Upper lobe of left lung (tissue), 6 donors: ENCODE measurements at places on chromosomes 5 and 9. TPM values are rescaled to one million over a fixed set of nuclear protein-coding genes. Genes with fewer than 3 reads are reported as not detected.

The ENTPD8 gene
- 0.15 TPM for total RNA-seq

DNA sequence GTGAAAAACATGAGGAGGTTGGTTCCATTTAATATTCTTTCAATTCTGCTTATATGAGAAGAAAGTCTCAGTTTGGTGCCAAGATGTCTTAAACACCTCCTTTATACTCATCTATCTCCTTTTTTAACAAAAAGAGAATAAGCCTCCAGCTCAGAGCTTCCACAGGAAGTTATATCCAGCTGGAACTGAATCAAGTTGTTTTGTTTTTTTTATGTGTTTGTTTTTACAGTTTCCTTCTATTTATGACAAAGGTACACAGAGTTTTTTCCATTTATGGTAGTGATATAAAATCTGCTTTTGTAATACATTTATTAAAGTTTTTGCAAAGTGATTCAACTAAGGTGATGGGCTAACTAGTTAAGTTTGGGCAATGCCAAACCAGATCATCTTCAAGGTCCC lies 10.4 kb downstream of the SPARC start:
- peaks cover 11% of the 10 kb centered on the region for H3K36me3 ChIP-seq
- no peak overlapping the region for H3K4me3 ChIP-seq
- H3K27me3 ChIP-seq: no peaks in the 10 kb centered on the region
- no peak for DNase-seq

- H3K27me3 ChIP-seq: no peaks in the 10 kb centered on the region
- H3K36me3 ChIP-seq: no peaks in the 10 kb centered on the region
- DNase-seq: no peak
- no peak overlapping the region for H3K27ac ChIP-seq
- no peak overlapping the region for H3K4me3 ChIP-seq
These were observed 506.9 kb downstream of the LRRC70 start for GRCh38 chr5:63085561-63085960.

DNA sequence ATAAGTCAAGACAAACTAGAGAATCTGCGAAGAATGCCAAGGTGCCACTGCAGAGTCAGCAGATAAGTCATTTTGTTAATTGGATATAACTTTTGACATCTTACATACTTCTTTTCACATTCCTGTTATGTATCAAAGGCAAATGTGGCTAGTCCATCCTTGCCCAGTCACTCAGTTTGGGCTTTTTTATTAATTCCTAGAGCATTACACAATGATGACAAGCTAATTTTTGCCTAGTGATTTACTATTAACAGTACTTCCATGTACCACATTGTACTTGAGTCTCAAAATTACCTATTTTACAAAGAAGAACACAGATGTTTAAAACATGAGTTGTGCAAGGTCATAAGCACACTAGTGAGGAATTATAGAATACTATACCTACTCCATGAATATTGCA lies 680.8 kb downstream of the DNAH5 start:
- H3K36me3 ChIP-seq: no peaks in the 10 kb centered on the region
- no peaks in the 10 kb centered on the region for H3K4me1 ChIP-seq
- DNase-seq: no peak
- H3K4me3 ChIP-seq: no peak overlapping the region
- H3K27ac ChIP-seq: no peak overlapping the region

DNA sequence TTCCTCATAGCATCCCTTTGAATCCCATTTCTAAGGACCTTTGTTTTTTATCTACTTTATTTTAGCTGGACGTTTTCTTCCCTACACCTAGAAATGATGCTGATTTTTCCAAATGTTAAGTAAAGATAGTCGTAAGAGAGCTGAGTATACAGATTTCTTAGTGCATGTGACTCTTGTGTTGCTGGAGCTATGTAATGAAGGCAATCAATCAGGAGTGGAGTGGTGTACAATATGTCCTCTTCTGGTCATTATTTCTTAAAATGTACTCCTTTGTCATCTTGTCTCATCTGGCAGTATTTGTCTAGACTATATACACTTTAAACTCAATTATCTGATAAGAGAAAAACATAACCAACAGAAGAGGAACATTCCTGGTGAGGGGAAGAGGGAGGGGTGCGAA lies 13.5 kb downstream of the GAPT start:
- no peaks in the 10 kb centered on the region for H3K27me3 ChIP-seq
- H3K27ac ChIP-seq: no peak overlapping the region
- H3K4me3 ChIP-seq: no peak overlapping the region
- peaks cover 4% of the 10 kb centered on the region for H3K4me1 ChIP-seq
- no peak for DNase-seq

- DNase-seq: peak; percentile 80
These were observed 29.2 kb downstream of the NKD2 start for GRCh38 chr5:1037671-1038416.

- peaks cover 14% of the 10 kb centered on the region for H3K4me1 ChIP-seq
- no peak overlapping the region for H3K4me3 ChIP-seq
- no peaks in the 10 kb centered on the region for H3K27me3 ChIP-seq
- H3K27ac ChIP-seq: no peak overlapping the region
- H3K36me3 ChIP-seq: no peaks in the 10 kb centered on the region
These were observed 2.4 kb downstream of the PRRX2 start for GRCh38 chr9:129667850-129668249.

- peaks cover 83% of the 10 kb centered on the region for H3K27me3 ChIP-seq
- DNase-seq: peak; percentile 83
- H3K36me3 ChIP-seq: no peaks in the 10 kb centered on the region
- H3K27ac ChIP-seq: no peak overlapping the region
- peaks cover 71% of the 10 kb centered on the region for H3K4me1 ChIP-seq
- H3K4me3 ChIP-seq: no peak overlapping the region
These were observed 2.3 kb downstream of the HAND1 start for GRCh38 chr5:154475591-154476353.

- H3K27ac ChIP-seq: no peak overlapping the region
- H3K4me3 ChIP-seq: no peak overlapping the region
- DNase-seq: no peak
- H3K36me3 ChIP-seq: no peaks in the 10 kb centered on the region
- peaks cover 5% of the 10 kb centered on the region for H3K4me1 ChIP-seq
- H3K27me3 ChIP-seq: no peaks in the 10 kb centered on the region
These were observed 257.9 kb downstream of the SGCD start for GRCh38 chr5:156584871-156585270.

DNA sequence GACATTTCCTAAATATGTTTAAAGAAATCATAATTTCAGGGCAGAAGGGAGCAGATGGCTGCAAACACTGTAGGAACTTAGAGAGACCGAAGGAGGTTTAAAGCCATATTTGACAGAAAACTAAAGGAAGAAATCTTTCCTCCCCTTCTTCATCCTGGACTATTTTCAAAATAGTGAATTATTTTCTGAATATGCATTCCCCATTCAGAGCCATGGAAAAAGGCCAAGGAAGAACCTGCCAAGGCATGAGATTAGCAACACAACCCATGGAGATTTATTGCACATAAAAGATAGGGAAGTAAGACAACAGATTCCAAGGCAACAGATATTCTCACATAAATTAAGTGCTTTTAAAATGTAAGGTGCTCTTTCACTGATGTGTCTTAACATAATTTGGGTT lies 233.3 kb upstream of the ADAMTS16 start:
- H3K36me3 ChIP-seq: no peaks in the 10 kb centered on the region
- DNase-seq: no peak
- no peaks in the 10 kb centered on the region for H3K27me3 ChIP-seq
- no peaks in the 10 kb centered on the region for H3K4me1 ChIP-seq

- no peaks in the 10 kb centered on the region for H3K36me3 ChIP-seq
- H3K27ac ChIP-seq: no peak overlapping the region
- H3K27me3 ChIP-seq: no peaks in the 10 kb centered on the region
- no peak for DNase-seq
- H3K4me1 ChIP-seq: no peaks in the 10 kb centered on the region
These were observed 739.3 kb downstream of the NR2F1-AS1 start for GRCh38 chr5:92841604-92842155.

GRCh38 chr5:155728146-155728856 lies 598.7 kb upstream of the SGCD start:
- no peaks in the 10 kb centered on the region for H3K36me3 ChIP-seq
- DNase-seq: peak; percentile 88
- H3K27ac ChIP-seq: no peak overlapping the region
- peak overlapping the region; percentile 39 for H3K4me3 ChIP-seq
- H3K27me3 ChIP-seq: peaks cover 11% of the 10 kb centered on the region
